ENCODE measurements at places on chromosomes 6 and 20. TPM values are rescaled to one million over a fixed set of nuclear protein-coding genes. Genes with fewer than 3 reads are reported as not detected.

The OGFR gene
- total RNA-seq, result 83.0 TPM

The DLL1 gene
- 4.5 TPM for total RNA-seq

The TMEM74B gene
- 0.13 TPM for total RNA-seq

The TCF19 gene
- total RNA-seq, result 9.9 TPM

The RIPPLY2 gene
- not detected for total RNA-seq

The SLC22A23 gene
- total RNA-seq, result 6.2 TPM

The CTAGE9 gene
- total RNA-seq, result not detected

The TOX2 gene
- total RNA-seq, result 1.0 TPM

The EMILIN3 gene
- not detected for total RNA-seq

The CST5 gene
- total RNA-seq, result not detected

The SLC25A27 gene
- 0.70 TPM for total RNA-seq

The ANGPT4 gene
- not detected for total RNA-seq

The PPT2 gene
- 20.4 TPM for total RNA-seq

The PSMB9 gene
- 125 TPM for total RNA-seq

The MLIP gene
- not detected for total RNA-seq

The EIF2S2 gene
- total RNA-seq, result 54.7 TPM

The NQO2 gene
- total RNA-seq, result 20.4 TPM

The GPR6 gene
- not detected for total RNA-seq

The SMAP1 gene
- total RNA-seq, result 27.1 TPM

The HDGFL1 gene
- not detected for total RNA-seq

The BMP6 gene
- total RNA-seq, result not detected

The HLA-DQA1 gene
- 25.8 TPM for total RNA-seq

The RIPOR2 gene
- total RNA-seq, result 443 TPM

The LY6G5B gene
- 50.5 TPM for total RNA-seq

The DXO gene
- total RNA-seq, result 32.1 TPM

The TREML2 gene
- 5.8 TPM for total RNA-seq

The MUC22 gene
- not detected for total RNA-seq

The PRSS35 gene
- total RNA-seq, result not detected

The POPDC3 gene
- not detected for total RNA-seq

Data from T-cell (primary cell).